ENCODE measurements at places on chromosomes 6 and 20. TPM values are rescaled to one million over a fixed set of nuclear protein-coding genes. Genes with fewer than 3 reads are reported as not detected.

RNF182 gene
- 0.19 TPM for polyA plus RNA-seq

RRAGD gene
- 8.4 TPM for polyA plus RNA-seq

KCNB1 gene
- 7.6 TPM for polyA plus RNA-seq

COL21A1 gene
- polyA plus RNA-seq: 16.8 TPM

HUS1B gene
- polyA plus RNA-seq: 0.34 TPM

DEF6 gene
- polyA plus RNA-seq: 7.8 TPM

ZBP1 gene
- 0.46 TPM for polyA plus RNA-seq

MDFI gene
- 20.6 TPM for polyA plus RNA-seq

ENPP1 gene
- polyA plus RNA-seq: 3.8 TPM

KIF6 gene
- polyA plus RNA-seq: 0.14 TPM

ADGB gene
- not detected for polyA plus RNA-seq

PPIL6 gene
- 4.3 TPM for polyA plus RNA-seq

DZANK1 gene
- 1.7 TPM for polyA plus RNA-seq

All from urinary bladder (tissue), 4 donors.